Right renal cortex interstitium (tissue), 3 donors: ENCODE measurements at places on chromosomes 16 and 17. TPM values are rescaled to one million over a fixed set of nuclear protein-coding genes. Genes with fewer than 3 reads are reported as not detected.

PRSS33 gene
- 0.61 TPM for polyA plus RNA-seq

CACNG4 gene
- 3.1 TPM for polyA plus RNA-seq

CAPN15 gene
- polyA plus RNA-seq = 18.2 TPM

GALR2 gene
- polyA plus RNA-seq = 0.26 TPM

TIMP2 gene
- polyA plus RNA-seq = 162 TPM

ESRP2 gene
- polyA plus RNA-seq = 28.6 TPM

LAT gene
- 4.6 TPM for polyA plus RNA-seq

FOXJ1 gene
- 15.0 TPM for polyA plus RNA-seq

PRDM7 gene
- polyA plus RNA-seq = 0.22 TPM

CES5A gene
- 0.13 TPM for polyA plus RNA-seq

CD300H gene
- not detected for polyA plus RNA-seq

RNF222 gene
- 0.04 TPM for polyA plus RNA-seq

XAF1 gene
- polyA plus RNA-seq = 8.8 TPM

COPRS gene
- polyA plus RNA-seq = 42.1 TPM

KCNH4 gene
- not detected for polyA plus RNA-seq
